ENCODE measurements at places on chromosomes 4 and X.

- DNase-seq = no peak
Observed at GRCh38 chr4:81635739-81636138, 164.0 kb upstream of the RASGEF1B start.

GRCh38 chr4:86939729-86940575, 5.1 kb downstream of the AFF1 start:
- no peak for DNase-seq

DNA sequence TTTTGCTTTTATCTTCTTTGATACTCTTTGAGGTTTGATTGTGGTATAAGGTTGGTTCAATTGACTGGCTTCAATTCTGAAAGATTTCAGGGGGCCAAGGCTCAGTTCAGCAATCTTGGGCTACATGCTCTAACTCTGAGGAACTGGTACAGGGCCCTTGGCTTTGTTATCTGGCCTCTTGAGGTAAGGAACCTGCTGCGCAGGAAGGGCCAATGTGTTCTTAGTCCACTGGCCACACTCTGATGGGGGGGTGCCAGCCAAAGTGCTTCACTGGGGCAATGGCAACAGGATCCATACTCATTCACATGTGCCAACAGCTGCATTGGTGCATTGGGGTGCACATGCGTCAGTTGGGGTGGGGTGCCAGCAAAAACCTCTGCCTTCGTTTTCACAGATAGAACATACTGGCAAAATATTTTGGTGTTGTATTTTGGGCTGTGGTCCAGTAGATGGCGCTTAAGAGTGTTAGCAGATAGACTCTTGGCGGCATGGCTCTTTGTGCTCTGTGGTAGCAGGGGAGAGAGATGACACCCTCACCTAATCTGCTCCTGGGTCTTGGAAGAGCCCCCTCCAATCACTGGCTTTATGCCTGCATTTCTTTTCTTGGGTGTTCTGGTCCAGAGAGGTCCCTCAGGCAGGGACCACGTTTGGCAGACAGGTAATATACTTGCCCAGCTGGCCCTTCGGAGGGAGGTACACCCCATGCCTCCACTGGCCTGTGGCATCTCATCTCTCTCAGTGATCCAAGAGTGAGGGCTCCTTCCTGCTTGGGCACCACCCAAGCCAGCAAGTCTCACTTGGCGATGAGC, 42.9 kb downstream of the NDST3 start:
- DNase-seq = no peak

GRCh38 chr4:88212253-88212561, 53.8 kb upstream of the ABCG2 start:
- DNase-seq = no peak

- DNase-seq = no peak
Observed at GRCh38 chrX:150371877-150372276, 8.8 kb downstream of the MAMLD1 start.

DNA sequence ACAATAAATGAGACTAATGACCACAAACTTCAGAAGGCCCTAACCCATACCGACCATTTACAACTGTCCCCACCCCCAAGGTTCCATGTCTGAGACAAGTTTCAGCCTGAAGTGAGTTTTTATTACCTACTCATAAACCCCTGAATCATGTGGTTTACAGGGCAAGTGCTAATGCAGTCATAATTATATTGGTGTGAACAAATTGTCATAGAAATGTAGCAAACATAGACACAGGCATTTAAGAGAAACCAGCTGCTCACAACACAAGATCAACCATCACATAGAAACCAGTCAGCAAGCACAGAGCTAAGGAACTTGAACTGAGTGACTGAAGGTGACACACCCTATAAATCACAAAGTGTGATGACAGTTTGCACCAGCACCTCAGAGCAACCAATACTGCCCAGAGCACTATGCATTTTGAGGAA, 173.8 kb upstream of the MID1 start:
- DNase-seq = no peak

DNA sequence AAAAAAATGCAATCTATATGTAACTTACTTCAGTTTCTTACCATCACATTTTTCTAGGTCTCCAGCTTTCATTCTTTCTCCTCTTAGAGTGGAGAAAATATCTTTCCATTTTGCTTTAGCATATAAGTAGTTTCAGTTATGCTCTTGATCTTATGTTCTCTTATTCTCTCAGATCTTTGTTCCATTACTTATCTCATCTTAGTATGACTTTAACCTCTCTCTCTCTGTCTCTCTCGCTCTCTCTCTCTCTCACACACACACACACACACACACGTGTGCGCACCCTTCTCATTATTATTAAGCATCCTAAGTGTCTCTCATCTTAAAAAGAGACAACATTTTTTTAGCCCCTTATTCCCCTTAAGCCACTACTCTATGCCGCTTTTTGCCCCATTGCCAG, 92.8 kb downstream of the FAAH2 start:
- DNase-seq = no peak

- DNase-seq = no peak
Observed at GRCh38 chrX:40157228-40158035, 59.7 kb upstream of the BCOR start.

DNA sequence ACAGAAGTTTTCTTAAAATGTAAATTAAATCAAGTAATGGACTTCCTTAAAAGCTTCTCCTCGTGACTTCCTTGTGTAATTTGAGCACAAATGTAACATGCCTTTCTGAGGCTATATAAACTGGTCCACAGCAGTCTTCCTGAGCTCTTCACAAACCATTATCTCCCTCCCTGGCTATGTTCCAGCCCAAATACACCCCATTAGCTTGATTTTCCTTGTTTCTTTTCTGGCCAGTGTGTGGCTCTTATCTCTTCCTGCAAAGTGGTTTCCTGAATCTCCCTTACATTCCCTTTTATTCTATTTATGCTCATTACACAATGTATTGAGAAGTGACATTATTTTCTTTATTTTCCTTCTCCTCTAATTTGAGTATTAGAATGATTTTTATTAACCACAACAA, 1085.3 kb upstream of the PCDH10 start:
- DNase-seq = no peak

GRCh38 chrX:5307416-5307815, 921.3 kb downstream of the NLGN4X start:
- no peak for DNase-seq

- no peak for DNase-seq
Observed at GRCh38 chr4:14167876-14168510, 540.5 kb upstream of the BOD1L1 start.

GRCh38 chrX:16205840-16206239, 38.6 kb downstream of the MAGEB17 start:
- DNase-seq = no peak

GRCh38 chr4:176840166-176840565, 47.4 kb upstream of the VEGFC start:
- DNase-seq = no peak

- DNase-seq = no peak
Observed at GRCh38 chr4:112031712-112032328, 113.4 kb upstream of the FAM241A start.

DNA sequence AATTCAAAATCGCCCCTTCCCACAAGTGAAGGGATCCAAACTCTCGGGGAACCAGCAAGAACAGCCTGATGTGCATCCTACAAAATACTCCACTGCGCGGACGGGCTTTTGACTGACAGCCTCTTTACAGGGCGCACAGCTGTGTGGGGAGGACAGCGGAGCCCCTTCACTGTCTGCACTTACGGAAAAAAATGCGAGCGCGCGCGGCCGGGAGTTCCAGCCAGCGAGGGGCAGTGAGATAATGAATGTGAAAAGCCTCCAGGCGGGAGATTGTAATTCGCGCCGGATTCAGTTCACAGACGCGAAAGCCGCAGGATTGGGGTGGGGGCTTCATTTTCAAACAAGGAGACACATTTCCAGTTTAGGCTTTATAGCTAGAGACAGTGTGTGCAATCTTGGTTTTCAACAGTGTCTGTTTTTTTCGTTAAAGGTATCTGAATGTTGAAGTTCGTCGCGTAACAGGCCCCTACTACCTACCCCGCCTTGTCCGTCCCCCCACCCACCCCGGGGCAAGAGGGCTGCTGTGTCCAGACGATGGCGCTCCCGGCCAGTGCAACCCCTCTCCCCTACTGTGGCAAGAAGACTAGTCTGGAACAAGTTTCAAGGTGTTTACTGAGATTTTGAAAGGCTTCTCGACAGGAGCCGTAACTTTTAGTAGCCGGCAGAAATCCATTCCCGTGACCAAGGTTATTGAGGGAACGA, 1.7 kb upstream of the GPR50 start:
- DNase-seq = no peak

DNA sequence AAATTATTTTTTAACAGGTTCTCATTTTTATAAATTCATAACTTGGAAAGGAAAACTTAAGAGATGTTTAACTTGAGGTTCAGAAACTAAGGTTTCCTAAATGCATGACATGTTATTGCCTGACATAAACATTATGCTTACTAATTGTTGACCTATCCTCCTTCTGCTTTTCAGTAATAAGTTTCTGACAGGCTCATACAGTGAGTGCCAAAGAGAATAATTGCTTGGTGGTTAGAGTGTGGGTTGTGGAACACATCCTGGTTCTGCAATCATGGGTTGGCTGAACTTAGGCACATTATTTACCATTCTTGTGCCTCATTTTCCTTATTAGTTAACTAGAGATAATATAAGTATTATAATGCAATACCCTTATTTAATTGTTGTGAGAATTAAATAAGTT, 56.5 kb downstream of the BMPR1B start:
- DNase-seq = no peak

DNA sequence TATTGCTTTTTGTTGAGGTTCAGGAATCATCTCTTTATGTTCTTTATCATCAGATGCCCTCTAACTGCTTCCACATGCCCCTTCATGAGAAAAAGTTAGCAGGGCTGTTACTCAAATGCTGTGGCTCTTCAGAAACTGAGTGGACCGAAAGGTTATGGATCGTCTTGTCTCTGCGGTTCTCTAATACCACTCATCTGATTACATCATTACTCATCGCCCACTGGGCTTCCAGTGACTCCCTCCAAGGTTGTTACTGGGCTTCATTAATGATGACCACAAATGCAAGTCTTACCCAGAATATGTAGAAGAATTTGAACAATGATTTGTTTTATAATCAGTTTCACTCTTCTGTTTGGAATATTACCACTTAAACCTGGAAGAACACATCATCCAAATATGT, 67.7 kb downstream of the RWDD4 start:
- DNase-seq = no peak

- no peak for DNase-seq
Observed at GRCh38 chr4:17232566-17233253, 279.2 kb downstream of the QDPR start.

DNA sequence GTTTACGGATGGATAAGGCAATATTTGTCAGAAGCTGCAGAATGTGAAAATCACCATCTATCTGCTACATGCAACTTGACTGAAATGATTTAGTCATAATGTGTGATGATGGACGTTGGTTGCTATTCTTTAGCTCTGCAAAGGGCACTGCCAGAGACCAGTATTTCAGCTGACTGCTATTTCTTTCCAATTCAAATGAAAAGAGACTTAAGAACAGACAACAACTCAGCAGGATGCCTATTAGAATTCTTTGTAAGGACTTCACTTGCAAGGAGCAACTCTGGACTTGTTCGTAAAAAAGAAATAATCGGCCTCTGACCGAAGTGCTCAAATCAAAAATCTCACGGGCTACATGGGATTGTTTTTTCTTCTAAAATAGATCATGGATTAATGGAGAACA, 262.7 kb downstream of the DHX15 start:
- DNase-seq = no peak

DNA sequence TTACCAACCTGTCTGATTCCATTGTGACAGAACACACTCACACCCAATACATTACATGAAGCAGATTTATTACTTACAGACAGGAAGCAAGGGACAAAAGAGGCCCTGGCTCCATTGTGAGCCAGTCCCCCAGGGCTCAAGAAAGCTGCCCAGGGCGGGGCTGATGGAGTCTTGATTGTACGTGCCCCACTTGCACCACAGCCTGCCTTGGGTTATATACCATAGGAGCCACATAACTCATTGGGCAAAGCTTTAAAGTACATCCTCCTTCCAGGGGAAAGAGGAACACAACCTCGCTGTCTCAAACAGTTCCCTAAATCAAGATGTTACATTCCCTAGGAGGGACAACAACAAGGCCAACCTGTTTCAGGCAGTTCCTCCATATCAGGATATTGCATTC, 3.4 kb upstream of the ZRSR2 start:
- DNase-seq = no peak

DNA sequence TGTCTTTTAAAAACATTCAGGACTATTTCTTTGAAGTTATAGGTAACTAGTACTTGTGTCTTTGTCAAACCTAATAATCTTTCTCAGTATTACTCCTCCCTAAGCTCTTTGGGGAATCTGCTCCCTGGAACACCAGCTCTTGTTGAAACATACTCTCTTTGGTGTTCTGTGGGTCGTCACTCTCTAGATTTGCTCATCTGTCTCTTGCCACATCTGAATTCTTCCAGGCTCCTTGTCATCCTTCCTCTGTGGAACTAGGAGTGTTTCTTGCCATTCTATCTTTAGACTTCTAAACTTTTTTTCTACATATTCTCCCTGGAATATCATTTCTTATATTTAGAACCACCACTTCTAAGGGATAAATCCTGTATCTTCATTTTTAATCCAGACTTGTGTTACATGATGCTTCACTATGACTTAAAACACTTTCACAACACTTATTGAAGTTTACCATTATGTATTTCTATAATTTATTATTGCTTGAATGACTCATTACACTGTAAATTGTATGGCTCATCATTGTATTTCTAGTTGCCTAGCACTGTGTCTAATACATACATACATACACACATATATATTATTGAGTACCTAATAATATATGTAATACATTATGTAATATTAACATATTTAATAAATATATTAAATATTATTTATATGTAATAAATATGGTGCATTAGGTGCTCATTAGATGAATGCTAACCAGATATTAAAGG, 186.1 kb downstream of the TMA16 start:
- DNase-seq = no peak

- no peak for DNase-seq
Observed at GRCh38 chr4:128315756-128316520, 28.3 kb upstream of the PGRMC2 start.

- DNase-seq = no peak
Observed at GRCh38 chrX:51665981-51666380, 16.6 kb downstream of the CENPVL2 start.

GRCh38 chrX:69321789-69322188, 156.5 kb upstream of the PJA1 start:
- DNase-seq = no peak

DNA sequence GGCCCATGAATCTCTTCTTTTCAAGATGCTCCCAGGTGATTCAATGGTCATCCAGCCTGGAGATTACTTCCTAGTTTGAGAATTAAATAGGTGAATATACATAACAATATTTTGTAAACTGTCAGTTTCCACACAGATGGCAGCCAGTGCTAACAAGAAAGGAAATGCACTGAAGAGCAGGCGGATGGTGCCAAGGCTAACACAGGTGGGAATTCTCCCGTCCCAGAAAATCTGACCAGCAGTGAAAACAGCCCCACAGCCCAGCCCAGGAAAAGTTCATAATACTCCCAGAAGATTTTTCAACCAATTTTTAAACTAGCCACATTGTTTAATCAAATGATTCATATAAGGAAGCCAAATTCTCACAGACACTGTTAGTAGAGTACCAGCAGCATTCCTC, 387.2 kb upstream of the GATB start:
- DNase-seq = no peak

Measured in activated CD4-positive, alpha-beta T cell treated with anti-CD3 and anti-CD28 coated beads for 24 hours (primary cell).